ENCODE measurements at places on chromosomes 5 and 9. TPM values are rescaled to one million over a fixed set of nuclear protein-coding genes. Genes with fewer than 3 reads are reported as not detected.

DNA sequence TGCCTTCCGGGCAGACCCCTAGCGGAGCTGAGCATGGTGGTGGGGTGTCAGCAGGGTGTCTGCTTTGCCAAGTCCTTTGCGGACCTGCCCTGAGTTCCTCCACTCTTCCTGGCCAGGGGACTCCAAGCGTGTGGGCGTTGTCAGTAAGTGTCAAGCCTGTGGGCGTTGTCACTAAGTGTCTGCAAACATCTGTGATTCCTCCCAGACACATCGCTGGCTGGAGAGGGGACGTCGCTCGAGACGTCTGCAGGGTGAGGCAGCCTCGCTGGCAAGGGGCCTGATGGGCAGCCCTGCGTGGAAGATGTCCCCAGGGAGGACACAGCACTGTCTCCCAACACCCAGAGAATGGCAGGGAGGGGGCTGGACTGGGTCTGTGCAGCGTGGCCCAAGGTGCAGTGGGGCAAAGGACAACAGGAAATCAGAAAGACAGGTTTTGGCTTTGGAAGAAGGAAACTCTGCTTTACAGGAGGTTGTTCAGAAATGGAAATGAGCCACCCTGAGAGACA lies 28.8 kb downstream of the ADAMTSL2 start:
- H3K4me3 ChIP-seq, result no peak overlapping the region
- no peaks in the 10 kb centered on the region for H3K27me3 ChIP-seq
- H3K4me1 ChIP-seq, result peaks cover 33% of the 10 kb centered on the region
- H3K36me3 ChIP-seq, result no peaks in the 10 kb centered on the region
- peak; percentile 17 for DNase-seq

GRCh38 chr9:120464176-120464886 lies 115.6 kb downstream of the CDK5RAP2 start:
- no peaks in the 10 kb centered on the region for H3K36me3 ChIP-seq
- no peaks in the 10 kb centered on the region for H3K4me1 ChIP-seq
- DNase-seq, result no peak
- no peak overlapping the region for H3K27ac ChIP-seq
- no peaks in the 10 kb centered on the region for H3K27me3 ChIP-seq

DNA sequence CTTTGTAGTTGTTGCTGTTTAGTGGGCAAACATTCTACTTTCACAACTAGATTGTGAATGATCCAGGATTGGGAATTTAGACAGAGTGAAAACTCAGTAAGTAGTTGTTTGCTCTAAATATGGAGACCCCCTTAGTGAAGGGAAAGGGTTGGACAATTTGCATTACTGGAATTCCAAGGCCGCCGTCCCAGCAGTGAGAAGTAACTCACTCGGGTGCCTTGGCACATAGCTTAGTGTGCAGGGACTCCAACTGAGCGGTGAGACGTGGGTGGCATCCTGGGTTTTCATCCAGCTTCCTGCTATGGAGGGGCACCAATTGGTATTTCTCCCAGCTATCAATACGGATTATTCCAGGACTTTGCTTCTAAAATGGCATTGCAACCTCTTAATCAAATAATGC lies 69.7 kb upstream of the FCN1 start:
- no peak for DNase-seq
- peaks cover under 1% of the 10 kb centered on the region for H3K4me1 ChIP-seq
- H3K27me3 ChIP-seq, result no peaks in the 10 kb centered on the region

- H3K27ac ChIP-seq, result no peak overlapping the region
- no peak overlapping the region for H3K4me3 ChIP-seq
- no peaks in the 10 kb centered on the region for H3K4me1 ChIP-seq
- no peaks in the 10 kb centered on the region for H3K36me3 ChIP-seq
- no peak for DNase-seq
- H3K27me3 ChIP-seq, result no peaks in the 10 kb centered on the region
These were observed 364.2 kb downstream of the TMEM232 start for GRCh38 chr5:110362261-110362660.

DNA sequence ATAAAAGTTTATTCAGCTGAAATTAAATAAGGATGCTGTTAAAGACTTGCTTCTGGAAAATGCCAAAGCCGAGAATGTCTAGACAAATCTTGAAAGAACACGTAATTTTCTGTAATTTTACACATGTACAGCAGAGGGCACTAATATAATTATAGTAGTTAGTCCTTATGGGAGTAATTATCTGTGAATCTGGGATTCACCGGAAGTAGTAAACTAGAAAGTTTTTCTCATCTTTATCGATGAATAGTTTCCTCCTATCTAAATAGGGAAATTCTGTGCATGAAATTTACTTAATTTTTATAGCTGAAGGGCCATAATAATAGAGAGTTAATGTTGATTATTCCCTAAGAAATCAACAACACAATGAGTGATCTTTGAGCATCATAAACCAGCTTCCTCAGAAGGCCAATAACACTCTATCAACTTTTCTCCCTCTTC lies 18.4 kb upstream of the CNTLN start:
- no peaks in the 10 kb centered on the region for H3K27me3 ChIP-seq
- H3K36me3 ChIP-seq, result no peaks in the 10 kb centered on the region
- H3K4me1 ChIP-seq, result no peaks in the 10 kb centered on the region
- DNase-seq, result no peak
- H3K27ac ChIP-seq, result no peak overlapping the region

GRCh38 chr5:110899566-110900412 lies 161.0 kb downstream of the SLC25A46 start:
- H3K27me3 ChIP-seq, result no peaks in the 10 kb centered on the region
- H3K27ac ChIP-seq, result no peak overlapping the region
- H3K4me3 ChIP-seq, result no peak overlapping the region
- no peaks in the 10 kb centered on the region for H3K4me1 ChIP-seq

DNA sequence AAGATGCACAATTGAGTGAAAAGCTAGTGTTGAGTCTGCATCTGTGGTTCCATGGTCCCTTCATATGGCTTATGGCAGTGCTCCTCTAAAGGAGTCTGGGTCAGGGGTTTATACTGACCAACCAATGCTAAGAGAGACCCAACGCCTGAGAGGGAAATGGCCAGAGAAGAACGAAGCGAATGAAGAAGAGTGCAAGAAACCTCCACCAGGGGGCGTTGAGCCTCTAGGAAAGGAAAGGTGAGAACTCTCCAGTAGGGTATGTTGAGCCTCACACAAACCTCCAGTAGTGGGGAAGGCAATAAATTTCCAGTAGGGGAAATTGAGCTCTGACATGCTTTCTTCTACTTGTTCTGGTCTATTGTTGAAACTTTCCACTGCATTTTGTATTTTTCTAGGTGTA lies 470.6 kb downstream of the PRDM9 start:
- no peaks in the 10 kb centered on the region for H3K27me3 ChIP-seq
- no peak overlapping the region for H3K4me3 ChIP-seq

DNA sequence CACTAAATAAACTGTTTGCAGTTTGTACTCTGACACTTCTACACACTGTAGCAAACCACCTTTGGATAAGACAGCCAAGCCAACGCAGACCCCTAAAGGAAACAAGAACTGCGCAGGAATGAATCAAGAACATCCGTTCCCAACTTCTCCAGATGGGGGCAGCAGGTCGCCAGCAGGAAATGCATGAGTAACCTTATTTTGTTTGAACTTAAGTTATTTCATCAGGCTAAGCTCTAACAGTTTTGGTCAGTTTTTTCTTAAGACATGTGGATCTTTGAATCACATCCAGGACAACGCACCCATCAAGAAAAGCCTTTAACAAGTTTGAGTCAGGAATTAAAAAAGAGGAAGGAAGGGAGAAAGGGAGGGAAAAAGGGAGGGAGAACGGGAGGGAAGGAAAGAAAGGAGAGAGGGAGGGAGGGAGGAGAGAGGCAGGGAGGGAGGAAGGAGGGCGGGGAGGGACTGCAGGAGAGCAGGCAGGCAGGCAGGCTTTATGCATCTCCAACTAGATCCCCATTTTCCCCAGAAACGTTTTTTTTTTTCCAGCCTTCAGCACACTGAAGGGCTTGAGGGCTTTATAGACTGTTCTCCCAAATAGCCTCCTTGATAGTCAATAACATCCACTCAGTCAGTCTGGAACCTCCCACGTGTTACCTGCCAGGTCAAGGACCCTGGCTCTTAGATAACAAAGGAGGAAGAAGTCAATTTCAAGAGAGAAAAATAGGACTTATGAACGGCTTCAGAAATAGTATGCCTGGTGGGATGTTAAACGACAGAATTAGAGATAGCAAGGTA lies 22.2 kb downstream of the BHMT start:
- peak; percentile 80 for DNase-seq
- peak overlapping the region; percentile 51 for H3K27ac ChIP-seq
- peaks cover 4% of the 10 kb centered on the region for H3K4me1 ChIP-seq
- H3K4me3 ChIP-seq, result no peak overlapping the region
- no peaks in the 10 kb centered on the region for H3K36me3 ChIP-seq

GRCh38 chr9:114186605-114187289 lies 31.4 kb downstream of the COL27A1 start:
- no peak overlapping the region for H3K27ac ChIP-seq
- H3K27me3 ChIP-seq, result no peaks in the 10 kb centered on the region
- DNase-seq, result no peak
- H3K36me3 ChIP-seq, result no peaks in the 10 kb centered on the region
- H3K4me3 ChIP-seq, result no peak overlapping the region
- no peaks in the 10 kb centered on the region for H3K4me1 ChIP-seq

DNA sequence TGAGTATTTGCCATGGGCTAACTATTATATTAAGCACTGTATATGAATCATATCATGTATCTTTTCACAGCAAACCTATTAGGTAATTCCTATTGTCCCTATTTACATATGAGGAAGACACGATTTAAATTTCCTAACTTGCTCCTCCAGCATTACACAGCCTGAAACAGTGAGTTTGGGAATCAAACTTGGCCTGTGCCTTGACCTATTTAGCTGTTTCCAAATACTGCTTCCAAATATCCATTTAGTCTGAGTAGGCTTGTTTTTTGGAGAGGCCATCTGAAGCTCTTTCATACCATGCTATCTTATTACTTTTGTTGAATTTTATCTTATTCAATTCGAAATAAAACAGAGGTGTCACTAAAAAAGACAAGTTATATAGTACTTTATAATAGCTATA lies 447.3 kb upstream of the MPDZ start:
- H3K4me1 ChIP-seq, result no peaks in the 10 kb centered on the region
- no peak for DNase-seq
- H3K36me3 ChIP-seq, result no peaks in the 10 kb centered on the region
- H3K4me3 ChIP-seq, result no peak overlapping the region
- no peak overlapping the region for H3K27ac ChIP-seq

GRCh38 chr5:54226215-54226614 lies 84.2 kb downstream of the ARL15 start:
- no peak overlapping the region for H3K4me3 ChIP-seq
- H3K27ac ChIP-seq, result no peak overlapping the region
- H3K27me3 ChIP-seq, result no peaks in the 10 kb centered on the region
- DNase-seq, result no peak
- H3K36me3 ChIP-seq, result no peaks in the 10 kb centered on the region

GRCh38 chr5:83654427-83654994 lies 66.1 kb downstream of the HAPLN1 start:
- H3K4me1 ChIP-seq, result no peaks in the 10 kb centered on the region
- H3K4me3 ChIP-seq, result no peak overlapping the region
- H3K27ac ChIP-seq, result no peak overlapping the region
- no peaks in the 10 kb centered on the region for H3K36me3 ChIP-seq
- no peaks in the 10 kb centered on the region for H3K27me3 ChIP-seq

DNA sequence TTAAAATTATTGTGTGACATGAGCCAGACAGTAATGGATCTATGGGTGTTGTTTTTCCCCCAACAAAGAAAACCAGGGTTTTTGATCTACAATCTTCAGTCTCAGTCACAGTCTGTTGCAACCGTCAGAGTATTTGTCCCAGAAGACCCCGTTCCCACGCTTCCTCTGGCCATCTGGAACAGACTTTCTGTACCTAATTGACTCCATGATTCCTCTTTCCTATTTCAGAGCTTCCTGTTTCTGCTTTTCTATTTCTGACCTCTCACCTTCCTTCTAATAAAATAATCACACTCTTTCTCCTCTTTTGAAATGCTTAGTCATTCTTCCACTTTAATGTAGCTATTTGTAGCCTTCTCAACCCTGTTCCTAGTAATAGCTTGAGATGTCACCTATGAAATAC lies 1044.8 kb downstream of the DTWD2 start:
- no peak overlapping the region for H3K4me3 ChIP-seq
- no peaks in the 10 kb centered on the region for H3K27me3 ChIP-seq
- no peaks in the 10 kb centered on the region for H3K4me1 ChIP-seq
- DNase-seq, result no peak
- H3K27ac ChIP-seq, result no peak overlapping the region

DNA sequence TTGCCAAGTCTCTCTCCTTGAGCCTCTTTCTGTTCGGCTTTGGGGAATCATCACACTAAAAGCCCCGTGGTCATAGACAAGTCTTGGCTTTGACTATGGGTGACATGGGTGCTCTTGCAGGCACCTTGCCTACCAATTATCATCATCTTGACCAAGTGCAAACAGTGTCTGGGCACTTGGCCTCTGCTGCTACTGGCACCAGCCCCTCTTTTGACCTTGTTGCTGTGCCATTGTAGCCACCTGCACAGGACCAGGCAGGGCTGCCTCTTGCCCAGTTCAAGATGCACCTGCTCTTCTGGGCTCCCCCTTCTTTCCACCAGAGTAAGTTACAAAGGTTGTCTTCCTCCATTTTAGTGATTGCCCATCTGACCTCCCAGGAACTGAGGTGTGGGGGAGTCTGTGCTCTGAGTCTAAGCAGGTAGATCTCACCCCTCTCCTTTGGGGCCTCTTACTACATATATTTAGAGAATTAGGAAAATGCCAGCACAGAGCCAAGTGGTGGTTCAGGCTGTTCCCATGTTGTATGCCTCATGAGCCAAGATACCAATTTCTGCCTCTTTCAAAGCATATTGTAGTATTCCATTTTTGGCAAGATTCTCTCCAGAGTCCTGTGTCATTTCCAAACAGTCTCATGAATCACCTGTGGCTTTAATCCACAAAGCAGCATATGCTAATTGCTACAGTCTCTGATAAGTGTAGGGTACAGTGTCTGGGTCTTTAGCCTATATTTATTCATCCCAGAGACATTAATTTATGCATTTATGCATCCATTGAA lies 142.9 kb upstream of the DAP start:
- no peak overlapping the region for H3K27ac ChIP-seq
- no peaks in the 10 kb centered on the region for H3K36me3 ChIP-seq
- H3K4me1 ChIP-seq, result no peaks in the 10 kb centered on the region
- no peak overlapping the region for H3K4me3 ChIP-seq
- H3K27me3 ChIP-seq, result no peaks in the 10 kb centered on the region

GRCh38 chr9:72334658-72335337 lies 30.2 kb downstream of the ZFAND5 start:
- H3K4me3 ChIP-seq, result no peak overlapping the region
- H3K27ac ChIP-seq, result no peak overlapping the region
- peaks cover 7% of the 10 kb centered on the region for H3K4me1 ChIP-seq
- DNase-seq, result no peak

SPINK1 gene
- total RNA-seq, result not detected

Data from thyroid gland (tissue), 4 donors.